ENCODE measurements at places on chromosomes 4 and X.

GRCh38 chr4:150126864-150127203 lies 48.6 kb downstream of the DCLK2 start:
- no peak for DNase-seq

DNA sequence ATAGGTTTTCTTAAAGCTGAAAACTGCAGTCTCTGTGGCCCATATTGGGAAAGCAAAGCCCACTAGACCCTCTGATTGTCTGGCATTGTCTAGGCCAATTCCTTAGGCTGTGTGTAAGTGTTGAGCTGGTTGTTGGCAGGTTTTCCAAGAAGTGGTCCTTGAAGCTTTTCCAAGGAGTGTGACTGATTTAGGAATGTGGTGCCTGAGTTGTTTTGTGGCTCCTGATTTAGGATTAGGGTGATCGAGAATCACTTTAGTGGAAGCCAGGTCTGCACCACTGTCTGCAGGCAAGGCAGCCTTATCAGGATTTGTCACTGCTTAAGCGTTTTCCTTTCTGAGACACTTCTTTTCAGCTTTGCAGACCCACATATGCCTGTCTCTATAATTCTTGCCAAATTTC lies 339.0 kb upstream of the DDX53 start:
- DNase-seq = no peak

GRCh38 chrX:16783452-16783851 lies 2.8 kb upstream of the TXLNG start:
- no peak for DNase-seq

GRCh38 chr4:74934888-74935287 lies 2.0 kb downstream of the PARM1 start:
- DNase-seq = no peak

GRCh38 chr4:40227284-40227683 lies 30.5 kb downstream of the RHOH start:
- DNase-seq = peak; percentile 75

DNA sequence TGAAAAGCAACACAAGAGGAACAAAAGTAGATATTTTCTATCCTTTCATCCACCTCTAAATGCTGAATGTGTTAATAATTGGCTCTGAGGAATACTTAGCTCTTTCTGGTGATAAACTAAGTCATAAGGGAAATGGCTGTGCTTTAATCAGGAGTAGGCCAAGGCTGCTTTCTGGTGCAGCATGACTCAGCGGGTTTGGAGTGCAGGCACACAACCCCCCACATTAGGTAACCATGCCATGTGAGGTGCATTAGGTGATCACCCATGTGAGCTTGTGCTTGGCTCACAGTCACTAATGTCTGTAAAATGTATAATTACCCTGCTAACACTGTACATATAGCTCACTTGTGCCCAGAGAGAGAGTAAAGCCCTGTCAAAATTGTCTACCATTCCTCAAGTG lies 57.2 kb downstream of the USP38 start:
- DNase-seq = no peak

GRCh38 chrX:63250253-63250868 lies 100.8 kb downstream of the SPIN4 start:
- peak; percentile 23 for DNase-seq

- DNase-seq = no peak
Observed at GRCh38 chr4:185205697-185206342, 2.0 kb upstream of the CFAP97 start.

- DNase-seq = no peak
Observed at GRCh38 chrX:97326456-97326855, 442.7 kb downstream of the RPA4 start.

DNA sequence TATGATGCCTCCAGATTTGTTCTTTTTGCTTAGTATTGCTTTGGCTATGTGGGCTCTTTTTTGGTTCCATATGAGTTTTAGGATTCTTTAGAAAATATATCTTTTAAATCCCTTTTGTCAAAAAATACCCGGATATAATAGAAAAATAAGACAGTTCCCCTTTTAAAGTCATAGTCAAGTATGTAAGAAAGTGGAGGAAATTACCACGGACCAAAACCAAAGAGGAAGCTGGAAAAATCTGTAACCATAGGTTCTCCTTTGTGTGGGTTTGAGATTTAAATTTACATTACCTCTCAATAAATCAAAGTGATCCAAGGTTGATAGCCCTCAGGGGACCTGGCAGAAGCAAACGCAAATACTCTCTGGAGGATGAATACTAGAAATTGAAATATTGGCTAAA lies 58.3 kb upstream of the PACRGL start:
- DNase-seq = no peak

GRCh38 chr4:17085416-17085815 lies 187.0 kb upstream of the LDB2 start:
- DNase-seq = no peak

DNA sequence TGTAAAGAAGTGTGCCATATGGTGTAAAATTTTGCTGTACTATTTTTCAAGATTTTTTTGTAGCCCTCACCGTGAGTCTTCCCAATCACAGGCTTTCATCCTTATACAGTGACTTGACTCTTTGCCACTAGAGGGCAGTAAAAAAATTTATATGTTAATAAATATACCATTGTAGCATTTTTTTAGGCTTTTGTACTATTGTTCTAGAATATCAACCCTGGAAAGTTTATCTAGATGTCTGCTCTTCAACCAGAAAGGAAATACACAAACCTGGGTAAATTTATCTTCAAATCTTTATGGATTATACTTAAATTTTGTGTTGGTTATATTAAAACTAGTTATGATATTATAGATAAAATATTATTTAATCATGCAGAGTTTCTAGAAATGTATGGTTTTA lies 235.3 kb downstream of the TENM3 start:
- DNase-seq = no peak

DNA sequence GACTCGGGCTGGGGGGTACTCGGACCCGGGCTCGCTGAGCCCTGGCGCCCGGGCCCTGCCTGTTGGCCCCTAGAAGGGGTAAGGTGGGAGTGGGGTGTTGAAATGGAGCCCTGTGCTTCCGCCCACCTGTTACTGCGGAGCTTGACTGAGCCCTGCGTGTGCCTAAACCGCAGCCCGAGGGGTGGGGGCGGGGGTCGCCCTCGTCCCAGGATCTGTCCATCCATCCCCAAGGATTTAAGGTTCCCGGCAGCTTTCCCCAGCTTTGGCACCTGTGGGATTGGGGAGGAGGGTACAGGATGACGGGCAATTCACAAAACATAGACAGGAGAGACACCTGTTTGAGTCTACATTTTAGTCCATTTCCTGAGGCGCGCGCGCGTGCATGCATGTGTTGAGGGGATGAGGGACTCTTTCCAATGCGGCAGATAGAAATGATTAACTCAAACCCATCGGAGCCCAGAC lies 779 bp downstream of the GABRQ start:
- no peak for DNase-seq

GRCh38 chr4:68373513-68373912 lies 23.6 kb upstream of the YTHDC1 start:
- DNase-seq = peak; percentile 68

GRCh38 chr4:119097282-119097900 lies 38.2 kb upstream of the MYOZ2 start:
- DNase-seq = no peak

DNA sequence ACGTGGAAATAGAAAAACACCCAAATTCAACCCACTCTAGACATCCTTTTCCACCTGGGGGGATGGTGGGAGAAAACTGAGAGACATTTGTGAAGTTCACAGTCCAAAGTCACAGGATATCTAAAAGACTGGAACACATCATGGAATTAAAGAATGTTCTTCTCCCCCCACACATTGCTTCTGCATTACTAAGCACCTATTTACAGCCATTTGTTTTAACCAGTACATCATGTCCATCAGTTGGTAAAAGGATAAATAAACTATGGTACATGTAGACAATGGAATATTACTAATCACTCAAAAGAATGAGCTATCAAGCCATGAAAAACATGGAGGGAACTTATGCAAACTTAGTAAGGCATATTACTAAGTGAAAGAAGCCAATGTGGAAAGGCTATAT lies 185.5 kb upstream of the ANXA10 start:
- DNase-seq = no peak

GRCh38 chrX:134599184-134599914 lies 58.9 kb downstream of the PLAC1 start:
- DNase-seq = peak; percentile 55

- DNase-seq = no peak
Observed at GRCh38 chr4:18020145-18020670, 1.3 kb downstream of the LCORL start.

DNA sequence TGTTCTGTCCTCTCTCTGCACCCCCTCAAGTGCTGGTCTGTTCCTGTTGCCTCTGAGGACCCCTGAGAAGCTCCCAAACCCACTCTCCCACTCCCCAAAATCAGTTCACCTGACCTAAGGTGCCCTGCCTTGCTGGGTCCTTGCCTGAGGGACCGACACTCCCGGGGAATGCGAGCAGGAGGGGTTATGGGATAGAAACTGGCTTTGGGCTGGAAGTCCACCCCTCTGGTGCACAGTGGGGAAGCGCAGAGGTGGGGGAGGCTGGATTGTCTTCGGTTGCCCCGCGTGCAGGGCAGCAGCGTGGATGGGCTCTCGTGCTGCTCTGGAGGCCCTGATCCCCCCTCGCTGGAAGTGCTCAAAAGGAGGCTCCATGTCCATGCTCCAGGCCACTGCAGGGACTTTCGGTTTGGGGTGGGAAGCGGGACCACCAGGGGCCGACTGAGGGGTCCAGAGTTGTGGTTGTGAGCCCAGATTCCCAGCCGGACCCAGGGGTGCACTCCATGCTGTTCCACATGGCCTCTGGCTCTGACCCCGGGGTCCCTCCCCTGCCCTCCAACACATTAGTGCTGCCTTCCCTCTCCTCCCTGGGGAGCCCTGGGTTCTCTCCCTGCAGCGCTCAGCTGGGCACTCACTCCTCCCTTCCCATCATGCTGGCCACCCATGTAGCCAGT lies 7.6 kb downstream of the SORCS2 start:
- DNase-seq = no peak

DNA sequence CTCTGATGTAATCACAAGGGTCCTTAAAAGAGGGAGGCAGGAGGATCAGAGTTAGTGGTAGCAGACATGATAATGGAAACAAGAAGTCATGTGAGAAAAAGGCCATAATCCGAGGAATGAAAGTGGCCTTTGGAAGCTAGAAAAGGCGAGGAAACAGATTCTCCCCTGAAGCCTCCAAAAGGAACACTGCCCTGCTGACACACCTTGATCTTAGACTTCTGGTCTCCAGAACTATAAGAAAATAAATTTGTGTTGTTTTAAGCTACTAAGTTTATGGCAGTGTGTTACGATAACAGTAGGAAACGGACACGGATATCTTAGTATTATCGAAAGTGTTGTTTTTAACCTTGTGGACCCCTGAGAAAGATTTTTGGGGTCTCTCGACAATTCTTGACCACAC lies 24.4 kb downstream of the CLCN3 start:
- DNase-seq = no peak

- DNase-seq = no peak
Observed at GRCh38 chr4:16206301-16206700, 20.0 kb downstream of the TAPT1 start.

DNA sequence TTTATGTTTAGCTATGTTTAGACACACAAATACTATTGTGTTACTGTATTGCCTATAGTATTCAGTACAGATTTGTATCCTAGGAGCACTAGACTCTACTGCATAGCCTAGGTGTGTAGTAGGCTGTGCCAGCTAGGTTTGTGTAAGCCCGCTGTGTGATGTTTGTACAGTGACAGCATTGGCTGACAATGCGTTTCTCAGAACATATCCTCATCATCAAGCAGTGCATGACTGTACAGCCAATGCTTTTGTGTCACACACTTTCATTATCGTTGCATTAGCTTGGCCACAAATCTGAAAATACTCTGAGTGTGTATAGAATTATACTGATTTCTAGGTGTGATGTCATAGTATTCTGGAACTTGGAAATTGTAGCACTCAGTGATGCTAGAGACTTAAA lies 63.4 kb downstream of the CLDN34 start:
- DNase-seq = no peak

- no peak for DNase-seq
Observed at GRCh38 chrX:40004246-40004535, 93.6 kb downstream of the BCOR start.

GRCh38 chr4:48203819-48204218 lies 65.8 kb downstream of the TEC start:
- no peak for DNase-seq

- DNase-seq = no peak
Observed at GRCh38 chr4:103497692-103498091, 222.1 kb downstream of the TACR3 start.

DNA sequence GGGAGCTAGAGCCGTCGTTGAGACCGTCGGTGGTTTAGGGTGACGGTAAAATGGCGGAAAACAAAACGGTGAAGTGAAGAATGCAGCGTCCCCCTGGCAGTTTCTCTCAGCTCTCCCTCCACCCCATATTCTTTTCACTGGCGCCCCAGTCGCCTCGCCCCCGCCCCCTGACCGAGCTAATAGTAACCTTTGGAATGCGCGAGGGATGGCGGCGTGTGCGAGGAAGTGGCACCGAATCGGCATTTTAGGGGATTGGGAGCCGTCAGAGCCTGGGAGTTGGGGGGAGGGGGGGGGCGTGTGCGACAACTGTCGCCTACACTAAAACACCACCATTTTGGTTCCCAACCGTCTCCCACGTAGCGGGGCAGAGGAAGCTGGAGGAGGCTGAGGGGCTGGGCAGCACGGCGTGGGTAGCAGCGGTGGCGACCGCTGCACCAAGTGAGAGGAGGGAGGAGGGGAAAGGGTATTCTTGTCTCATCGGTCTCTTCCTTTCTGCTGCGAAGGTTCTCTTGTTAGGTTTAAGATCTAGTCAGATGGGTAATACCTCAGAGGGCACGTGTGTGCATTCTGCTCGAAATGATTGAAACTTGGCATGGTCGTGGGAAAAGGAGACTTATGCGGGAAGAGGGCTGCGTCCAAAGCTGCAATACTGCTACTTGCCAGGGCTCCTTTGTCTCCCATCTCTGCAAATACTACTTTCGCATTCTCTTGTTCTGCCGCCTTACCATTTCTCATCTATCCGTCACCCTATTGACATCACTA lies 840 bp downstream of the ZNF711 start:
- no peak for DNase-seq

DNA sequence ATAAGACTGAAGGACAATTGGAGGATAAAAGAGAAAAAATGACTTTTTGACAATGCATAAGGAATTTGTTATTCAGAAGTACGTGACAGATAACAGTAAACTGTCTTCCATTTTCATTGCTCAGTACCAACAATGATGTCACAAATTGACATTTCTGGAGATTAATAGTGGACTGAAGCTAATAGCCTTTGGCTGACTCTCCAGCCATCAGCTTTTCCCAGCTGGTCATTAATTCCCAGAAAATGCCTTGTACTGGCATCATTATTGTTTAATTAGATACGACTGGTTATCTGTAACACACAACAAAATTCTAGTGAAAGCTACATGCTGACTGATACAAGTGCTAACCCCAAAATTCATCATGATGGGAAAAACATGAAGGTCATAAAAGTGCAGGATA lies 147.9 kb upstream of the FGF13 start:
- DNase-seq = no peak

- DNase-seq = no peak
Observed at GRCh38 chr4:33649471-33649870, 2594.8 kb downstream of the ARAP2 start.

GRCh38 chrX:110175146-110175545 lies 142.7 kb downstream of the AMMECR1 start:
- no peak for DNase-seq

GRCh38 chr4:129403848-129404247 lies 307.9 kb downstream of the C4orf33 start:
- no peak for DNase-seq

- no peak for DNase-seq
Observed at GRCh38 chr4:72494156-72494555, 74.9 kb downstream of the ADAMTS3 start.

Data from activated CD4-positive, alpha-beta T cell treated with anti-CD3 and anti-CD28 coated beads, Interleukin-2, amount 50 U/mL, for 48 hours (primary cell).